ENCODE measurements at places on chromosomes 7 and 10.

- no peak for DNase-seq
Observed at GRCh38 chr7:30649717-30650420, 32.4 kb downstream of the CRHR2 start.

DNA sequence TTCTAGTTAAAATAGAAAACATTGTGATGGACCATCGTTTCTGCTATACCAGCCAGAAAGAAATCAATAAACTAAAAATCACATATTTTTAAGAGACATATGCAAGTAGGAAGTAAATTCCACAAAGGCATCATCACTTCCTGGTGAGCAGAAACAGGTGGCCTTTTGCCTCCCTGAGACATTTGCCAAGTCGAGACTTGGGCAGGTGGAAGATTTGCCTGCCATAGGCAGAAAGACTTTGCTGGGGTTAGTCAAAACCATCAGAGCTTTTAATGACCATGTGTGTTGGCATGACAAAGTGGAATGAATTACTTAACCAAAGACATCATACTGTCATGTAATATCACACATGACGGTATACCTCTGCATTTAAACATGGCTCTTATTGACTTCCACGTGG, 66.0 kb upstream of the FGL2 start:
- DNase-seq, result no peak

DNA sequence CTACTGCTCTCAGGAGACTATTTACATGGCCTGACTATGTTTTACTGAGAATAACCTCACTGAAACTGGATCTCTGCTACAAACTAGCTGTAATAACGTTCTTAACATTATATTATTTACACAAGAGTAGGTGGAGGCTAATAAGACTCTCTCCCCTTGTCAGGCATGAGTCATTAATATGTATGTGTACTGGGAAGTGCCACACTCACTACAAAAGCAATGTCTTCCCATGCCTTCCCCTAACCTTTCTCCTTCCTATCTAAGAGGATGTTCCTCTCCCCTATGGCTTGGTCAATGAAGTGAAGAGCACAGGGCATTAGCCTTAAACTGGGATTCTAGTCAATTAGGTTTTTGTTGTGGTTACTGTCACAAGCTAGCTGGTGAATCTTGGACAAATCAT, 147.9 kb downstream of the DGKB start:
- no peak for DNase-seq

- DNase-seq, result no peak
Observed at GRCh38 chr7:116802746-116803152, 59.6 kb upstream of the CAPZA2 start.

DNA sequence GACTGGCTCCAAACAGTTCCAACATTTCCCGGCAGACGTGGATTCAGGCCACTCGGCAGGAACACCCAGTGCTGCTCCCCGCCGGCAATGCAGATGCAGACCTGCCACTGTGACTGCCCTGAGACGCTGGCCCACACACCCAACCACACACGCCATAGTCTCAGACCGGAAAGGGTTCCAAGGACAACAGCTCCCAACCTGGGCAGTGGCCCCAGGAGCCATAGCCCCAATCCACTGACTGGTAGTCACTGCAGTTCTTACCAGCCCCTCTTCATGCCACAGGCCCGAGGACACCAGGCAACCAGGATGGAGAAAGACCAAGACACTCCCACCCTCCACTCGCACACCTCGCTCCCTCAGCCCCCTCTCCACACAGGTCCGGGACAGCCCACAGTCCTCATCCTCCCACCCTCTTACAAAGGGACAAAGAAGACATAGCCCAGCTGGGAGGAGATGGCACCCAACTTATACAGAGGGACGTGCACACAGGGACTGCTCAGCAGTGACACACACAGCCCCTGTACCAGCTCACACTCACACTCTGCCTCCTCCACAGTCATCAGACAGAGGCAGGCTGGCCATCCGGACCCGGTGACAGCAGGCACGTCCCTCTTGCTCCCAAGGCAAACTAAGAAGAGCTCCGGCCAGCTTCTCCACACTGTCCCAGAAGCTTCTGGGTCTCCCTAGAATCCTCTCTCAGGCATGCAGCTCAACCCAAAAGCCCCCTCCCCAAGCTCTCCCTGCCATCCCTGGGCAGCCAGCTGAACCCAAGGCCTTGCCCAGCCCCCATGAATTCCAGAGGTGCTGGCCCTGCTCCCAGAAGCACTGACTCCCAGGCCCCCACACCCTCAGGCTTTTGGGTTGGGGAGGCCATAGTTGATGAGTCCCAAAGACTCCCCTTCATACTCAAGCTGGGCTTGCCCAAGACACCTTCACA, 24.8 kb downstream of the KCNH2 start:
- DNase-seq, result no peak

Measured in T-helper 22 cell (primary cell).